ENCODE measurements at places on chromosomes 6 and 20.

DNA sequence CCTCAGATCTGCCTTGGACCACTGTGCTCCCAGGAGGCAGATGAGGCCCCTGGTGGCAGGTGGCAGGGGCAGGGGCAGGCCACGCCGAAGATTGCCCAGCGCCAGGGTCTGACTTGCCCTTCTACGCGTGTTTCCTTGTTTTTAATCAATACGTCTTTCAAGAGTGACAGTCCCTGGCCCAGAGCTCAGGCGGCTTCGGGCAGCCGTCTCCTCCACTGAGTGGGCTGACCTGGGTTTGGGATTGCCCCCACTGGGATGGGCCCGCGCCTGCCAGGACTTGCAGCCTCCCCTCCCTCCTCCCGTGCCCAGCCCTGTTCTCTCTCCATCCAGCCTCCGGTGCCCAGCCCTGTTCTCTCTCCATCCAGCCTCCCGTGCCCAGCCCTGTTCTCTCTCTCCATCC lies 21.2 kb downstream of the FRMD1 start:
- DNase-seq, result no peak

DNA sequence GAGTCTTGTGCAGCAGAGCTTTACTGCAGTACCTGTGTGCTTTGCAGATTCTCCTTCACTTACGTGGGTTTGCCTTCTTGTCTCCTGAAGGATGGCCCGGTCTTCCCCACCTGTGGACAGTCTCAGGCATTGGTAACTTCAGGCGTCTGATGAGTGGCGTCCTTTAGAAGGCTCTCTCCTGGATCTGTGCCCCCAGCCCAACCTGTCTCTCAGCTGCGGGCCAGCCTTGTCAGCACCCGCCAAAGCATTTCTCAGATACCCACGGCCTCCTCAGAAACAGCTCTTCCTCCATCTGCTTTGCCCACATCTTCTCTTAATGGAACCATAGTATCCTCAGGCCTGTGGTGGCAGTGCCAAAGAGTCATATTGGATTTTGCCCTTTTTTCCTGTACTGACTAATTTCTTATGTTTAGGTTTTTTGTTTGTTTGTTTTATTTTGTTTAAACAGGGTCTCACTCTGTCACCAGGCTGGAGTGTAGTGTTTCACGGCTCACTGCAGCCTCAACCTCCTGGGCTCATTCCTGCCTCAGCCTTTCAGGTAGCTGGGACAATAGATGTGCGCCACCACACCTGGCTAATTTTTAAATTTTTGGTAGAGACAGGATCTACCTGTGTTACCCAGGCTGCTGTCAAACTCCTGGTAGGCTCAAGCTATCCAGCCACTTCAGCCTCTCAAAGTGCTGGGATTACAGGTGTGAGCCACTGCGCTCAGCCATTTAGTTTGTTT lies 96.6 kb downstream of the ARID1B start:
- no peak for DNase-seq

- no peak for DNase-seq
These were observed 63.5 kb downstream of the FYN start for GRCh38 chr6:111809766-111810165.

GRCh38 chr6:25354078-25354932 lies 75.1 kb downstream of the CARMIL1 start:
- peak; percentile 43 for DNase-seq

GRCh38 chr6:55047451-55048044 lies 126.8 kb upstream of the HCRTR2 start:
- DNase-seq, result peak; percentile 4

DNA sequence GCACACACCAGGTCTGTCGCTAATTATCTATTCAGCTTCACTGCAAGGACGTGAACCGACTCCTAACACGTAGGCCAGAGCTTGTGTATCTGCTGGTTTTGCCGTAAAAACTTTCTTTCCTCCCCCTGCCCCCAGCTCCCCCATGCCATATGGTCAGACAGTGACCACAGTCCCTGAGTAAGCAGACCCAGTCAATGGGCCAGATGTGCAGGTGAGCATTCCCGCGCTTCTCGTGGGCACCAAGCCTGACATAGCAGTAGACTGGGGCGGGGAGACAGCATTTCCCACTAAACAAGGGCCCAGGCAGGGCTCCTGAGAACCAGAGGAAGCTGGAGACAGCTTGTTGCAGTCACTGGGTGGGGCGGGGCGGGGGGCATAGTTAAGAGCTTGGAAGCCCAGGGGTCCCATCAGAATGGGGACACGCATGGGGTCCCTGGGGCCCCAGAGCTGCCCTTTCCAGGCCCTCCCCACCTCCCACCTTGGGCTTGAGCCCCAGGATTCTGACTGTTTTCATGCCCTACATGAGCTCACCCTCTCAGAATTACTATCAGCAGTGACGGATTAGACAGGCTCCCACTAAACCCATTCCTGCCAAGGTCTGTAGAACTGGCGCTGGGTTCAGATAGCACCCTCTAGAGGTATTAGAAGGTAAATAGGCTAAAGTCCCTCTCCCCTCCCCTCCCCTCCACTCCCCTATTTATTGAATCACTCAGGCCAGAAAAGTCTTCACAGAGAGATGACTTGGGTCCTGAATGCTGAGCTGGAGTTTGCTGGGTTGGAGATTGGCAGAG lies 51.8 kb downstream of the CDH26 start:
- no peak for DNase-seq

GRCh38 chr6:155829646-155830045 lies 374.0 kb upstream of the NOX3 start:
- no peak for DNase-seq

DNA sequence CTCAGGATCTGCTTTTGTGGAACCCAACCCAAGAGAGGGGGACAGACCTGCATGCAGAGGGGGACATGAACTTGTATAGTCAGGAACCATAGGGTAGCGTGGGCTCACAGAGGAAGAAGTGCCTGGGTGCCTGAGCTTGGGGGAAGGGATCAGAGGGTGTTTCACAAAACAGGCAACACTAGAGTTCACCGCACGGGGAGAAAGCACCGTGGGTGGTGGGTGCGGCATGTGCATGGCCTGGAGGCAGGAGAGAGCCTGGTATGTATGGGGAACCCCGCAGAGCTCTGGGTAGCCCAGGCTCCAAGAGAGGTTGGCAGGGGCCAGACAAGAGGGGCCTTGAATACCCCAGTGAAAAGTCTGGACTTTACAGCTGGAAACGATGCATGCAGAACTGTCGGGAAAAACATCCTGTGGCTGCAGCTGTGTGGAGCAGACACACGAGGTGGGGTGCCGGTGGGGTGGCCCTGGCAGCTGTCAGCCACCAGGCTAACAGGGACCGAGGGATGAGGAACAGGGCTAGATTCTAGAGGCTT lies 6.7 kb upstream of the EMILIN3 start:
- no peak for DNase-seq

DNA sequence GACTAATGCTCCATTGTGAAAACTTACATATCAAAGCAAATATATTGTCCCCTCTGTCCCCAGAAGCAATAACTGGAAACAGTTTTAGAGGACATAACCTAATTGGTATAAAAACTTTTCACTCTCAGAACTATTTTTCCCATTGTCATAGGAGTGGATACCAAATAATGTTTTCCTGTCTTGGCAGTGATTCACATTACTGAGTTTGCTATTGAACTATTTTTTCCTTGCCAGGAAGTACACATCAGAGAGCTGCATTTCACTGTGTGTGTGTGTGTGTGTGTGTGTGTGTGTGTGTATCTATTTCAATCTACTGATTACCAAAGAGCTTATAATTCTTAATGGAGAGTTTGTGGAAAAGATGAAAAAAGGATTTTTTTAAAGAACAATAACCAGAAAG lies 45.4 kb downstream of the AKAP12 start:
- peak; percentile 53 for DNase-seq

- no peak for DNase-seq
These were observed 20.6 kb upstream of the CST3 start for GRCh38 chr20:23658336-23658735.

DNA sequence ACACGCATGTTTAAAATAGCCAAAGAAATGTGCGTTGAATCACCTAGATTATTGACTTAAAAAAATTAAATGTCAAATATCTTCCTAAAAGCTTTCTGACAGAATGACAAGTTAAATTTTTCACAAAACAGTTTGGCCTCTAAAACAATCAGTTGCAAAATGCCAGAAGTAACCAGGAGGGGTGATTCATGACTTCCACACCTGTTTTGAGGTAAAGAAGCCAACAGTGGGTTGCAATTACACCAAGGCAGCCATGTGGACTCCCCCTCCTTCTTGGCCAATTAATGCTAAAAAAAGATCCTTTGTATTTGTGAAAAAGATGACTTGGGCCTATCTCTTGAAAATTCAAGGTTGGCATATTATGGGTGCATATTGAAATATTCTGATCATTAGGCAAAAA lies 424.8 kb downstream of the CBLN4 start:
- no peak for DNase-seq

GRCh38 chr20:24095756-24096155 lies 107.2 kb upstream of the GGTLC1 start:
- no peak for DNase-seq

DNA sequence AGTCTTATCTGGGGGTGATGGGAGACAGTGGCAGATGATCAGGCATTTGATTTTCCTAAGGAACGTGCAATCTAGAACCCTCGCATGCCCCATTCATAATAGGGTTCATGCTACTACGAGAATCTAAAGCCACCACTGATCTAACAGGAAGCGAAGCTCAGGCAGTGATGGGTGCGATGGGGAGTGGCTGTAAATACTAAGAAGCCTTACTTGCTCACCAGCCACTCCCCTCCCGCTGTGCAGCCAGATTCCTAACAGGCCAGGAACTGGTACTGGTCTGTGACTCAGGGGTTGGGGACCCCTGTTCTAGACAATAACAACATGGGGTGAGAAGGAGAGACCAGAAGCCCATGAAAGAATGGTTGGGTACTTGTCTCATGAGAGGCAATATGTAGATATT lies 4.5 kb downstream of the TREML4 start:
- DNase-seq, result no peak

DNA sequence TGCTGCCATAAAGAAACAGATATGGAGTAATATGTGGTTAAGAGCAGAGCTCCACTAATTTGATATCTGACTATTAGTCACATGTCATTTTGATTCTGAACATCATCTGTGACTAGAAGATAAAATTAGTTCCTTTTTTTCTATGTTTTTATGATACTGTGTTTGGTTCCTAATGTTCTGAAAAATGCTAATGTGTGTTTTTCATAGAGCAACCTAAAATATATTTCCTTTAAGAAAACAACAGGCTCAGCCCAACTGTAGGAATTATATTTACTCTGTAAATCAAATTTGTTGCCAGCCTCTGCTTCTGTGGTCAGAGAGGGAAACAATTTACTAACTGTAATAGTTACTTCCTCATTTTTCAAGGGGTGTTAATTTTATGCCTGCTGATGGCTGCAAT lies 33.3 kb upstream of the TXLNB start:
- no peak for DNase-seq

GRCh38 chr6:135820340-135820739 lies 31.2 kb upstream of the PDE7B start:
- no peak for DNase-seq

- DNase-seq, result no peak
These were observed 88.9 kb downstream of the GINS1 start for GRCh38 chr20:25496165-25496967.

Data from tongue (tissue), 3 donors.